ENCODE measurements at places on chromosomes 11 and 22. TPM values are rescaled to one million over a fixed set of nuclear protein-coding genes. Genes with fewer than 3 reads are reported as not detected.

Gene MS4A4A
- total RNA-seq = not detected

Gene KREMEN1
- 4.7 TPM for total RNA-seq

Gene PRR14L
- 5.4 TPM for total RNA-seq

Gene CARD16
- total RNA-seq = not detected

Gene ANGPTL5
- total RNA-seq = 0.09 TPM

Gene SLC35E4
- total RNA-seq = 7.3 TPM

Gene TTC28
- total RNA-seq = 2.1 TPM

All from A549 treated with GW870086 at 1 μM for 4 hours (cell line).